ENCODE measurements at places on chromosomes 4 and X.

GRCh38 chr4:182258441-182259000, 15.3 kb downstream of the TENM3 start:
- no peak for DNase-seq

- no peak for DNase-seq
These were observed 27.4 kb upstream of the CAMK2D start for GRCh38 chr4:113788888-113789287.

DNA sequence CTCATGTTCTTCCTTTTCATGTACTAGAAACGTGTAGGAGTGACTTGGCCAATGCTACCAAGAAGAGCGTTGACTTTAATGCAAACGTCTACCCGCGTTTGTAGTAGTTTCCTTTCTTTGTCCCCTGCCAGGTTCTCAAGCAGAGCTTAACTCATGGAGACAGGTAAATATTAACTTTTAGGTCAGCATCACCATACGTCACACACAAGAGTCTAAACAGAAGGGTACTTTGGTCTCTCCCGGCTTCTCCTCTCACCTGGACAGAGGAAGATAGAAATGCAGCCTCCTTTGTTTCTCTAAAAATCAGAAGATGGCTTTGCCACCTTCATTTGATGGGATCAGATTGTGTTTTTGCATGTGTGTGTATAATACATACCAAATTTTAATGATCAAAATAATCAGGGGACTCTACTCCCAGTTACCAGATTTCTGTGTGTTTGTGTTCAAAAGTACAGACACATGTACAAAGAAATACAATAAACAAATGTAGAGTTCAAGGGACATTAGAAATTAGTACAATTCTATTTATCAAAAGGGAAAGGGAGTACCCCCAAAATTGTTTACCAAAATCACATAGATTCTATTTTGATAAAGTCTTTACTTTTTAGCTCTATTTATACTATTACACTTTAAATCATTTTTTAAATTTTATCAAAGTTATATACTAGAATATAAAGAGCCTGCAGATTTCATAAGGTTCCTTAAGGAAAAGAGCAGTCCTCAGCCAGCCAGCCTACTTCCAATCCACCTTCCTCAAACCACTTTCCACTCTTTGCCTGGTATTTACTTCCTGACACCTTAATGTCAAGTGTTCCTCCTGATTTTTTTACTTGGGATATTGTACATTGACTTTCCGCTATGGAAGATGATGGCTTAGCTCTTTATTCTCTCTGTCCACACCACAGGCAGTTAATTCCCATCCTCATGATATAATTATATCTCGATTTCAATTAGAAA, 195.5 kb downstream of the RELL1 start:
- no peak for DNase-seq

GRCh38 chr4:145782756-145783155, 102.8 kb downstream of the C4orf51 start:
- no peak for DNase-seq

DNA sequence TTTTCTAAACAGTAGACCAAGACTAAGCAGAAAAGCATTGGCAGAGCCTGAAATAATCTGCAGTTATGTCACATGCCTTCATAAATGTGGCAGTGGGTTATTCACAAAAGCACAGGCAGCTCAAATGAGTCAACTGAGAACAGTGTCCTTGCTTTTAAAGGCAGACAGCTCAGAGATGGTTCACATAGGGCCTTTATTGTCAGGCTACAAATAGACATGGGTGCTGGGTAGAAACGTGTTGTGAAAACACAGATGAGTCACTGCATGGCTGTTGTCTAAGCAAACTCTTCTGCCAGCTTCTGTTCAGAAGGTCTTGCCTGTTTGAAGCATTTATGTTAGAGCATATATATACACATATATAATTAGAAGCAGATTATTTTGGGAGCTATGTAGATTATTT, 118.0 kb downstream of the SLC4A4 start:
- peak; percentile 26 for DNase-seq

DNA sequence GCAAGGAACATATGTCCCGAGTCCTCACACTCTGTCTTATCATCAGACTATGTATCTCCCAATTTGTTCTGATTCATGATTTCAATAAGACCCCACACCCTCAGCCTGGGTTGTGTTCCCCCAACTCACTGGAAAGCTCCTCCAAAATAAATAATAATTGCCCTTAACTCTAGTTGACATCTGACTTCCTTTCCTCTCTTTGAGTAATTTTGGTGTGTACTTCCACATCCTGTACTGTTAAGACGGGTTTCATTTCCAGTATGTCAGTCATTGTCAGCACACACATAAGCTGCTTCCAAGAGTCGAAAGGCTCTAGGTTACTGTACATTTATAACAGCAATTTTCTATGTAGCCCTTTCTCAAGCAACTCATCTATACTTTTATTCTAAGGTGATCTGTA, 52.2 kb upstream of the C1QTNF7 start:
- DNase-seq: no peak

GRCh38 chrX:10414862-10415261, 205.5 kb downstream of the MID1 start:
- DNase-seq: peak; percentile 0

- no peak for DNase-seq
These were observed 89.7 kb downstream of the EPHA5 start for GRCh38 chr4:65580551-65580950.

DNA sequence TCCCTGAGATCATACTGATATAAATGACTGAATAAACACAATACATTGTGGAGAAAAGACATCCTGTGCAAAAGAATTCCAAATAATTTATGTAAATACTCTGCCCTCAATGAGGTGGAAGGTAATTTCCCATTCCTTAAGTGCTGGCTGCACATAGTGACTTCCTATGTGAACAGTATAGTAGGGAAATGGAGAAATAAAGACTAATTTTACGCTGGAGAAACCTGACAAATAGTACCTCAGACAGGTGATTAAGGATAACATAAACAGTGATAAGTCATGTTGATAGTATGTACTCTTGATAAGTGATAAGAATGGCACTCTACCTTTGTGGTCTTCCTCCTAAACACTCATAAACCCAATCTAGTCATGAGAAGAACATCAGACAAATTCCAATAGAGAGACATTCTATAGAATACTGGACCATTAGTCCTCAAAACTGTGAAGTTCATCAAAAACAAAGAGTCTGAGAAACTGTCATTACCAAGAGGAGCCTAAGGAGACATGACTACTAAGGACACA, 274.0 kb downstream of the CHIC1 start:
- no peak for DNase-seq

- peak; percentile 27 for DNase-seq
These were observed 5.6 kb upstream of the PCDH7 start for GRCh38 chr4:30714408-30715031.

GRCh38 chr4:5043579-5043978, 7.7 kb upstream of the STK32B start:
- no peak for DNase-seq

GRCh38 chrX:57822398-57822797, 87.9 kb downstream of the ZXDA start:
- no peak for DNase-seq

DNA sequence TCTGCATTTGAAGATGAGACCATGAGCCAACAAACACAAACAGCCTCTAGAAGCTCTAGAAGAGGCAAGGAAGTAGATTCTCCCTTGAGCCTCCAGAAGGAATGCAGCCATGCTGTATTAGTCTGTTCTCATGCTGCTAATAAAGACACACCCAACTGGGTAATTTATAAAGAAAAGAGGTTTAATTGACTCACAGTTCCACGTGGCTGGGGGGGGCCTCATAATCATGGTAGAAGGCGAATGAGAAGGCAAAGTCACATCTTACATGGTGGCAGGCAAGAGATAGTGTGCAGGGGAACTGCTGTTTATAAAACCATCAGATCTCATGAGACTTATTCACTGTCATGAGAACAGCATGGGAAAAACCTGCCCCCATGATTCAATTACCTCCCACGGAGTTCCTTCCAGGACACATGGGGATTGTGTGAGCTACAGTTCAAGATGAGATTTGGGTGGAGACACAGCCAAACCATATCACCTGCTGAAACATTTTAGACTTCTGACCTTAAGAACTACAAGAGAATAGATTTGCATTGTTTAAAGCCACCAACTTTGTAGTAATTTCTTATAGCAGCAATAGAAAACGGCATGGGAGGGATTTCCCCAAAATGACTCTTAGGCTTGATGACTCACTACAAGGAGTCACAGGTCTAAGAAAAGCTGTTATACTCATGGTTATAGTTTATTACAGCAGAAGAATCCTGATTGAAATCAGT, 284.4 kb upstream of the SFRP2 start:
- peak; percentile 57 for DNase-seq

- no peak for DNase-seq
These were observed 1295.8 kb upstream of the TENM3 start for GRCh38 chr4:180947425-180947824.

- DNase-seq: no peak
These were observed 146.1 kb downstream of the ATP10D start for GRCh38 chr4:47631161-47631560.

DNA sequence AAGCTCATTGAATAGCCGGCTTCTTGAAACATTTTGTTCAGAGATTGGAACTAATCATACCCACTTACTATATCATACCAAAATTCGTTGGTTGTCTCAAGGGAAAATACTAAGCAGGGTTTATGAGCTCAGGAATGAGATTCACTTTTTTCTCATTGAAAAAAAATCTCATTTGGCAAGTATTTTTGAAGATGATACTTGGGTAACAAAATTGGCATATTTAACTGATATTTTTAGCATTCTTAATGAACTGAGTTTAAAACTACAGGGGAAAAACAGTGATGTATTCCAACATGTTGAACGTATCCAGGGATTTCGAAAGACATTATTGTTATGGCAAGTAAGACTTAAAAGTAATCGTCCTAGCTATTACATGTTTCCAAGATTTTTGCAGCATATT, 6.4 kb downstream of the FAM200B start:
- DNase-seq: no peak

- no peak for DNase-seq
These were observed 92.6 kb downstream of the KDR start for GRCh38 chr4:55032788-55033187.

GRCh38 chr4:151150821-151151580, 51.6 kb downstream of the RPS3A start:
- DNase-seq: no peak

DNA sequence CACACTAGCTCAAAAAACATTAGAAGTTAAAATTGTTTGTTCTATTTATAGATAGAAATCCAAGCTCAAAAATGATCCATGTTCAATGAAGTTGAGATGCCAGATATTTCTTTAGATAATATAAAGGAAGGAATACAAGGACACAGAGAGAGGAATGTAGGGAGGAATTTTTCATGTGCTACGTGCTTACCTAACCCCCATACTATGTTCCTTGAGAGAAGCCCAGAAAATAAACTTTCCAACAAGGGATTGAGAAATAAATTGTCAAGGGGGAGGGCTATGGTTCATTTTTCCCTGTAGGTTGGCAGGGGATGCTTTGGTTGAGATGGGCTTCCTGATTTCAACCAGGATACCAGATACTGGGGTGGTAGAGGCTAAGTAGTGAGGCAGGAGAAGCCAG, 15.6 kb upstream of the ADH5 start:
- no peak for DNase-seq

- DNase-seq: no peak
These were observed 526.6 kb downstream of the PACRGL start for GRCh38 chr4:21226637-21227538.

DNA sequence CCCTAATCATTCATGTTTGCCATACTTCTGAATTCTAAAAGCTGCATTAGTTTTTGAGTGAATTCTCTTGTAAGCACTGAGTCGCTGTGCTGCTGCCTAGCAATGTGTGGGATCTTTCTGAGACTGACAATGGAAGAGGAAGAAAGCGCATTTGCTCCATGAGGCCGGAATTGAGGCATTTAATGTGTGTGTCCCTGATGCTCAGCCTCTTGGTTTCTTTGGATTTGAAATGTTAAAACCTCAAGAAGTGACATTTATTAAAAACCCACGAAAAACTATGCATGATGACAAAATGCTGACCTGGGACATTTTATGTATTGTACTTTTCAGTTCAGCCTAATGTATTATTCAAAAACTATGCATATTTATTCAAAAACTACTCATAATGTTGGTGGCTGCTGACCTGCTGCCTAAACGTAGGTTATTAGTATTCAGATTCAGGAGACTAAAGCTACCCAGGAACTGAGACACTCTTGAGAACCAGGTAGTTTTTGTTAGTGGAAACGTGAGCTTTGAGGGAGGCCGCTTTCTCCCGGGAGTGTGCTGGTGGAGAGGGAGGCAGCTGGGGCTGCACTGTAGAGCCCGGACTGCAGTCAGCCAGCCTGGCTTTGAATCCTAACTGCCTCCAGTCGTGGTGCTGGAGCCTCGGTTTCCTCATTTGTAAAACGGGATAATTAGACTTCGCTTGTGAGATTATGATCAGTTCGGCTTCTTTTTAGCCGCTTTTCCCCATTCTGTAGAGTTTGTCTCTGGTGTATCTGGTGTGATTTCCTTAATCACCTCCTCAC, 11.3 kb downstream of the RGS12 start:
- no peak for DNase-seq

GRCh38 chrX:107968623-107969022, 13.5 kb downstream of the TEX13B start:
- no peak for DNase-seq

DNA sequence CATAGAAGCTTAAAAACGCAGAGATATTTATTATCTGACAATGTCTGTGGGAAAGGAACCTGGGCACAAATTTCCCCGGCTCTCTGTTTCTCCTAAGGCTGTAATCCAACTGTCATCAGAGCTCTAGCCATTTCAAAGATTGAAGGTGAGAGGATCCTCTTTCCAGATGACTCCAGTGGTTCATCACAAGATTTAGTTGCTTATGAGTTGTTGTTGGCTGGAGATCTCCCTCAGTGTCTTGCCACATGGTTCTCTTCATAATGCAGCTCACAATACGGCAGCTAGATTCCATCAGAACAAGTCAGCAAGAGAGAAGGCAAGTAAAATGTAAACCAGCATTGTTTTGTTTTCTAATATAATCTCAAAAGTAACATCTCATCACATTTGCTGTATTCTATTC, 369.4 kb downstream of the GASK1B start:
- DNase-seq: no peak

- DNase-seq: no peak
These were observed 43.6 kb upstream of the KIT start for GRCh38 chr4:54614149-54614548.

DNA sequence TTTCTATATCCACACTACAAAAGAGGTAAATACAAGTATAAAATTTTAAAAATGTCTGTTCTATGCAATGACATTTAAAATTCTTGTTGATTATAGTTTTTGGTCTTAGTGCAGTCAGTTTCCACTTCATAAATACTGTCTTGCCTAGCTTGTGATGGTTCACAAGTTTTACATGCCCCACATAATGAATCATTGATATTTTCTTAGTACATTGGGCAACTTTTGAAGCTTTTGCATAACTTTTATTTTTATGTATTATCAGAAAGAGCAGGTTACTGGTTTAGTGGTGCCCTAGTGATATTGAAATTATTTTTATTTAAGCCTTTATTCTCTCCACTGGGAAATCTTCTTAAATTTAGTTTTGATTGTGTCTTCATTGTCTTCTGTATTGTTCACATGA, 388.0 kb downstream of the CCSER1 start:
- no peak for DNase-seq

Data from amniotic stem cell (primary cell).